ENCODE measurements at places on chromosomes 7 and 10.

- no peak for DNase-seq
Measured at GRCh38 chr7:41059796-41060195, 643.1 kb downstream of the INHBA start.

DNA sequence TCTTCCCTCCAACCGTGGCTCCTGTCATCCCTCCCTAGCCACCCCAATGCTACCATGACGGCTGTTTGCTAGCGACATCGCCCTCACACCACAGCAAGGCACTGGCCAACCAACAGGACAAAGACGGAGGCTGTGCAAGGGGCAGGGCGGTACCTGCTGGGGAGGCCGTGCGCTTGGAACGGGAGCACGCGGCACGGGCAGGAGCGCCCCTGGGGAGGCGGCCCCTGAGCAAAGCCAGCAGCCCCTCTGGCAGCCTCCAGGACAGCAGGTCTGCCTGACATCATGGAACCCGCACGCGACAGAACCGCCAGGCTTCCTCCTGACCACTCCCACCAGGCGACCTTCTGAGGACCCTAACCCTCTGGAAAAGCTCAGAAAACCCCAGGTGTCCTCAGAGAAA, 12.7 kb downstream of the MAD1L1 start:
- no peak for DNase-seq

- no peak for DNase-seq
Measured at GRCh38 chr7:85239109-85239508, 52.3 kb upstream of the SEMA3D start.

- no peak for DNase-seq
Measured at GRCh38 chr10:119526621-119527592, 15.6 kb downstream of the RGS10 start.

- DNase-seq, result no peak
Measured at GRCh38 chr7:65459438-65459837, 85.8 kb downstream of the ZNF92 start.

GRCh38 chr7:42886129-42886528, 25.7 kb downstream of the C7orf25 start:
- no peak for DNase-seq

- DNase-seq, result no peak
Measured at GRCh38 chr7:1253681-1254181, 21.1 kb downstream of the UNCX start.

DNA sequence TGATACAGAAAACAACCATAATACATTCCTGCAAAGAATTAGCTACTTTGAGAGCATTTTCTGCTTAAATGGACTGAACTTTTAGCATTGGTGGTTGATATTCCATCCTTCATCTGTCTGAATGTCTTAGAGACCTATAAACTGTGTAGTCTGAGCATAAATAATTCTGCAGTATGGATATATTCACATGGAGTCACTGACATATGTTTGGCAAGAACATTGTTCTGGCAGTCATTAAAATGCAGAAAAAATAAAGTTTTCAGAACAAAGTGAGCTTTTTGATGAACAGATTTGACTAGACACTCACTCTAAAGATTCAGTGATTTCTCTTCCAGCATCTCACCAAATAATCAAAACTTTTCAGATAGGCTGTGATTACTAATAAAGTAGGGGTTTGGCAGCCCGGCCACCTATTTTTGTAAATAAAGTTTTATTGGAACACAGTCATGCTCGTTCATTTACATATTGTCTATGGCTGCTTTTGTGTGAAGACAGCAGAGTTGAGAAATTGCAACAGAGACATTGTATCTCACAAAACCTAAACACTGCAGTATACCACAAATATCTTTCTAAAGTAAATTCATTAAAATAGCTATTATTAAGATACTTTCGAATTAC, 44.1 kb upstream of the RAPGEF5 start:
- DNase-seq, result no peak

DNA sequence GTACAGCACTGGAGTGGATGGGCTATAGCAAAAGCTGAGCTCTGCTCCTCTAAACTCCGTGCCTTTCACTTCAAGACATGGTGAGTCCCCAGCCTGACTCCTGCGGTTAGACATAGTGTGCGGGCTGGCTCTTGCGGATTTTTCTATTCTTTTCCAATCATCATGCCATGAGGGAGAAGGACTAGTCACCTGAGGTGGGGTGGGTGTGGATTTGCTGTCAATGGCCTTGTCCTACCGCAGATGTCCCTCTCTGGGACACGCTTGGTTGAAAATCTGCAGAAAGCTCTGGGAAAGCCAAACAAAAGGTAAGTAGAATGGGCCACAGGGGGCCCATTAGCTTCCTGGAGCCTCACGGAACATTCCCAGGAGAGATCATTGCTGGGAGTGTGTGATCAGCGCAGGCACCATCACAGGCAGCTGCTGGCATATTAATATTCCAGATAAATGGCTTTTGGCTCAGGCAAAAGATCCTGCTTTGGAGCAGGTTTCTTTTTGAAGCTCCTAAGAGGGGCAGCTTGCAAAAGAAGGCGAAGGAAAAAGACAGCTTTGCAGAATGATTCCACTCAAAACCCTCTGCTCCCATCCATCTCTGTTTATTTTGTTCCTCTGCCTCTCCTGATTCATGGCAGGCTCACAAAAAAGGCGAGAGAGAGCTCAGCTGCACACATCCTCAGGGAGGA, 509.0 kb upstream of the ZMIZ1 start:
- DNase-seq, result no peak

GRCh38 chr10:61708846-61709245, 46.1 kb downstream of the CABCOCO1 start:
- DNase-seq, result no peak

GRCh38 chr10:125823663-125824251, 411 bp downstream of the BCCIP start:
- no peak for DNase-seq

DNA sequence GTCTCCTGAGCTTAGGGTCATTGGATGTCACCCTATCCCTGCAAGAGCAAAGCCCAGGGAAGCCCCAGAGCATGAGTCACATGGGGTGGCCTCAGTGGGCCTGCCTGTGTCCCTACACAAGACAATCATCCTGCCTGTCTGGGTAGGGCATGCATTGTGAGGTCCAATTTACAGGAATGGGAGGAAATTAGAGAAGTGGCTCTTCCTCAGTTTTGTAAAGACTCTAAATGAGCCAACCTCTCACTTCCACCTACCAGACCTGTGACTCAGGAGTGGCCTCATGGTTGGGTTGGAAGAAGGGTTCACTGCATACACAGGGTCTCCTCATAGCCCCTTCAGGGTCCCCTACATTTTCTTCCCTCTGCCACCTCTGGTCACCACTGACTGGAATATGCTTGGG, 43.6 kb upstream of the SMNDC1 start:
- DNase-seq, result no peak

- DNase-seq, result no peak
Measured at GRCh38 chr10:18008986-18009385, 57.3 kb downstream of the SLC39A12 start.

All from activated T-cell treated with anti-CD3 and anti-CD28 coated beads for 24 hours (primary cell).